ENCODE measurements at places on chromosomes 7 and 10.
A peak's percentile ranks its signal among the peaks of the same experiment; 100 is the strongest.

- peaks cover 3% of the 10 kb centered on the region for H3K27me3 ChIP-seq
- H3K4me3 ChIP-seq: no peak overlapping the region
- no peaks in the 10 kb centered on the region for H3K36me3 ChIP-seq
- H3K4me1 ChIP-seq: no peaks in the 10 kb centered on the region
Measured at GRCh38 chr7:50564171-50564570, 1.0 kb downstream of the DDC start.

DNA sequence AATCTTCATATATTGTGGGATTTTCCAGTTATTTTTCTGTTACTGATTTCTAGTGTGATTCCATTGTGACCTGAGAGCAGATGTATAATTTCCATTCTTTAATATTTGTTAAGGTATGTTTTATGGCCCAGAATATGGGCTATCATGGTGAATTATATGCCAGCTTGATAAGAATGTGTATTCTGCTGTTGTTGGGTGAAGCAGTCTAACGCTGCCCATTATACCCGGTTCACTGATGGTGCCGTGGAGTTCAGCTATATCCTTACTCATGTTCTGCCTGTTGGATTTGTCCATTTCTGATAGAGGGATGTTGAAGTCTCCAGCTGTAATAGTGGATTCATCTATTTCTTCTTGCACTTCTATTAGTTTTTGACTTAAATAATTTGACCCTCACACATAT lies 41.7 kb downstream of the DYNC2I1 start:
- H3K27me3 ChIP-seq: no peaks in the 10 kb centered on the region
- no peak overlapping the region for H3K4me3 ChIP-seq
- no peak overlapping the region for H3K27ac ChIP-seq
- no peaks in the 10 kb centered on the region for H3K4me1 ChIP-seq
- DNase-seq: no peak
- peaks cover 15% of the 10 kb centered on the region for H3K36me3 ChIP-seq

- H3K27ac ChIP-seq: peak overlapping the region; percentile 70
- peaks cover 16% of the 10 kb centered on the region for H3K4me1 ChIP-seq
- H3K27me3 ChIP-seq: no peaks in the 10 kb centered on the region
- peak; percentile 75 for DNase-seq
Measured at GRCh38 chr7:134885967-134886352, 100.3 kb upstream of the AGBL3 start.

- no peak for DNase-seq
- H3K4me1 ChIP-seq: no peaks in the 10 kb centered on the region
- H3K36me3 ChIP-seq: peaks cover 21% of the 10 kb centered on the region
- H3K4me3 ChIP-seq: no peak overlapping the region
Measured at GRCh38 chr10:73163096-73163495, 4.7 kb downstream of the ECD start.

GRCh38 chr7:33649476-33650441 lies 255.6 kb upstream of the BMPER start:
- H3K36me3 ChIP-seq: no peaks in the 10 kb centered on the region
- H3K27me3 ChIP-seq: no peaks in the 10 kb centered on the region
- no peak overlapping the region for H3K4me3 ChIP-seq
- H3K27ac ChIP-seq: no peak overlapping the region
- DNase-seq: no peak
- H3K4me1 ChIP-seq: peaks cover 4% of the 10 kb centered on the region

DNA sequence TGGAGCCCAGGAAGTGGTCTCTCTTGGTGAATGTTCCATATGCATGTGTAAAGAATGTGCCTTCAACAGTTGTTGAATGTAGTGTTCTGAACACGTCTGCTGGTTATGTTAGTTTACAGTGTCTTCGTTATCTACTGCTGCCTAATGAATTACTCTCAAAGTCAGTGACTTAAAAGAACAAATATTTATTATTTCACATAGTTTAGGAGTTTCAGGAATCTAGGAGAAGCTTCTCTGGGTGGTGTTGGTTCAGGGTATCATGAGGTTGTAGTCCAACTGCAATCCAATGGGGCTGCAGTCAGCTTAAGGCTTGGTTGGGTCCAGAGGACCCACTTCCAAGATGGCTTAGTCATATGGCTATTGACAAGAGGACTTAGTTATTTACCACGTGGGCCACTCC lies 36.6 kb upstream of the IGFBP3 start:
- no peak overlapping the region for H3K27ac ChIP-seq
- H3K36me3 ChIP-seq: no peaks in the 10 kb centered on the region
- no peak overlapping the region for H3K4me3 ChIP-seq
- no peaks in the 10 kb centered on the region for H3K4me1 ChIP-seq
- H3K27me3 ChIP-seq: no peaks in the 10 kb centered on the region
- no peak for DNase-seq

- H3K27me3 ChIP-seq: no peaks in the 10 kb centered on the region
- peak; percentile 58 for DNase-seq
- no peaks in the 10 kb centered on the region for H3K4me1 ChIP-seq
- no peak overlapping the region for H3K4me3 ChIP-seq
- no peak overlapping the region for H3K27ac ChIP-seq
Measured at GRCh38 chr7:81267508-81267907, 348.7 kb upstream of the SEMA3C start.

GRCh38 chr7:55545496-55545895 lies 26.8 kb downstream of the VOPP1 start:
- H3K4me1 ChIP-seq: peaks cover 8% of the 10 kb centered on the region
- no peak overlapping the region for H3K4me3 ChIP-seq
- no peak for DNase-seq
- no peaks in the 10 kb centered on the region for H3K27me3 ChIP-seq
- no peak overlapping the region for H3K27ac ChIP-seq
- no peaks in the 10 kb centered on the region for H3K36me3 ChIP-seq

DNA sequence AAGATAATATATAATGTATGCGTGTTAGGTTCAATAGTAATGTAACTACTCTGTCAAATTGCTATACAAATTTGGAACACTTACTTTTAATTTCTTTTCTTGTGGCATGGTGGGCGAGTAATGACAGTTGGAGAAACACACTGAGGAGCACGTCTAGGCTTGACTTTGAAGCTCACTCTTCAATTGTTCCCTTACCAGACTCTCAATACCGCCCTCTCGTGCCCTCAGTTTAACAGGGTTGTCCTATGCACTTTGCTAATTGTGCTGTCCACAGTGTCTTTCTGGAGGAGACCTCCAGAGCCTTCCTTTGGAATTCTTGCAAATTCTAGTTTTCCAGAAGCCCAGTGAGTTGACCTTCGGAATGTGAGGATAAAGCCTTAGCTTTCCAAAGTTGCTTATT lies 107.2 kb upstream of the RELN start:
- H3K36me3 ChIP-seq: no peaks in the 10 kb centered on the region
- H3K4me1 ChIP-seq: no peaks in the 10 kb centered on the region
- no peak overlapping the region for H3K27ac ChIP-seq
- H3K27me3 ChIP-seq: no peaks in the 10 kb centered on the region
- no peak for DNase-seq
- H3K4me3 ChIP-seq: no peak overlapping the region

DNA sequence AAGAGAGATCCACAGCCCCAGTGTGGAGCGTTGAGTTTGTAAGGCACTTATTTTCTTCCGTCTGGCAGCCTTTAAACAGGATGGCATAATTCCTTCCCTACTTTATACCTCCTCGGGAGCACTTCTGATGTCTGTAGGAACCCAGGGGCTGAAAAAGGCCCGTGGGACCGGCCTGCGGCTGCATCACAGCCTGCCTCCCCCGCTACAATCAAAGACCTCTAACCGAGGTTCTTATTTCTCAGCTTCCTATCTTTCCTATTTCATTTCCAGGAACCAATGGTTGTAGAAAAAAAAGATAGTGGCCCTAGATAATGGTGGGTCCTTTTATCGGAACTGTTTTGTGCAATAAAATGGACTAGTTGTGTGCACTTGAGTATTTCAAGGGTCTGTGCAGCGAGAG lies 4.1 kb upstream of the CTBP2 start:
- no peak for DNase-seq
- no peaks in the 10 kb centered on the region for H3K36me3 ChIP-seq
- no peak overlapping the region for H3K4me3 ChIP-seq
- H3K4me1 ChIP-seq: peaks cover 8% of the 10 kb centered on the region

- peak; percentile 1 for DNase-seq
- no peaks in the 10 kb centered on the region for H3K27me3 ChIP-seq
- no peak overlapping the region for H3K27ac ChIP-seq
Measured at GRCh38 chr7:125316466-125316865, 386.8 kb upstream of the POT1 start.

GRCh38 chr10:70096705-70097420 lies 35.8 kb downstream of the AIFM2 start:
- DNase-seq: no peak
- peaks cover 45% of the 10 kb centered on the region for H3K36me3 ChIP-seq
- H3K27ac ChIP-seq: peak overlapping the region; percentile 57
- H3K4me1 ChIP-seq: peaks cover 7% of the 10 kb centered on the region

DNA sequence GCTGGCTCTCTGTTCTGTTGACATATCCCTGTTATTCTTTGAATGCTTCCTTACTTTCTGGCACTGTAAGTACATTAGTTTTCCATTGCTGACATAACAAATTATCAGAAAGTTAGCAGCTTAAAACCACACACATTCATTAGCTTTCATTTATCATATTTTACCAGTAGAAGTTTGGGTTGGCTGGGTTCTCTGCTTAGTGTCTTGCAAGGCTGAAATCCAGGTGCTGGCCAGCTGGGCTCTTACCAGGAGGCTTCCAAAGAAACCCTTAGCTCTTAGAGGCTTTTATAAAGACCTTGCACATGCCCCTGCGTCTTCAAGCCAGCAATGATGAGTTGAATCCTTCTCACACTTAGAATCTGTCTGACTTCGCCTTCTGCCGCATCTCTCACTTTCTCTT lies 160.6 kb downstream of the MLLT10 start:
- no peaks in the 10 kb centered on the region for H3K27me3 ChIP-seq
- H3K27ac ChIP-seq: no peak overlapping the region
- peaks cover 4% of the 10 kb centered on the region for H3K36me3 ChIP-seq
- no peak overlapping the region for H3K4me3 ChIP-seq
- H3K4me1 ChIP-seq: no peaks in the 10 kb centered on the region

DNA sequence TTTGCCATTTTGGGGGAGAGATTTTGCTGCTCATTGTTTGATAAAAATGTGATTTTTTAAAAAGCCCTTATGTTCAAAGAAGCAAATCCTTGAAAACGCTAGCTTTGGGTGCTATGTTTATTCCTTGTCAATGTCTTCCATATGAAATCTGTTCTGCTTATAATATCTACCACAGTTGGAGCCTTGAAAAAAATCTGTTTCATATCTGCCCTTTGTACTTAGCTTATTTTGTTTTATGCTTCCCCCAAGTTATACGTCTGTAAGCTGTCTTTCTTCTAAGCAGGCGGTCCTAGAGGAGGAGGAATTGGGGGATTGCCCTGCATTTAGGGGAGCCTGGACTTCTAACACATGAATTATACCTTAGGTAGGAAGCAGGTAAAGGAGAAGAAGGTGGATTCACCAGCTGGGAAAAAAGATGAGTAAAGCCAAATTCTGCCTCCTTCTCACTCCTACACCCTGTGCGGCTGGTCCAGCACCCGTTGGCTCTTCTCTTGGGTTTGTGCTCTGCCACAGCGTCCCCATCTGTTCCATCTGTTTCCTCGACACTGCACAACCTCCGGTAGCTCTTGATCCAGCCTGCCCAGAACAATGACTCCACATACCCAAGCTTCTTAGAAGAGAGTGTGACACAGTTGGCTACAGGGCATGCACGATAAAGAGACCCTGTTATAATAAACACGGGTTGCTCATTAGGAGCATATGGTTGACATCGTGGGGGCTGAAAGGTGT lies 31.9 kb upstream of the NEUROD6 start:
- no peak overlapping the region for H3K27ac ChIP-seq
- no peaks in the 10 kb centered on the region for H3K4me1 ChIP-seq
- DNase-seq: no peak
- no peak overlapping the region for H3K4me3 ChIP-seq
- H3K27me3 ChIP-seq: peaks cover 6% of the 10 kb centered on the region
- no peaks in the 10 kb centered on the region for H3K36me3 ChIP-seq

- H3K27ac ChIP-seq: peak overlapping the region; percentile 81
- peak; percentile 89 for DNase-seq
- H3K4me1 ChIP-seq: peaks cover 8% of the 10 kb centered on the region
- no peaks in the 10 kb centered on the region for H3K27me3 ChIP-seq
Measured at GRCh38 chr10:89086801-89087521, 96.4 kb downstream of the FAS start.

GRCh38 chr7:32428546-32428945 lies 61.6 kb downstream of the LSM5 start:
- no peak for DNase-seq
- H3K36me3 ChIP-seq: no peaks in the 10 kb centered on the region
- no peak overlapping the region for H3K27ac ChIP-seq
- H3K27me3 ChIP-seq: peaks cover 23% of the 10 kb centered on the region
- H3K4me3 ChIP-seq: no peak overlapping the region
- no peaks in the 10 kb centered on the region for H3K4me1 ChIP-seq

DNA sequence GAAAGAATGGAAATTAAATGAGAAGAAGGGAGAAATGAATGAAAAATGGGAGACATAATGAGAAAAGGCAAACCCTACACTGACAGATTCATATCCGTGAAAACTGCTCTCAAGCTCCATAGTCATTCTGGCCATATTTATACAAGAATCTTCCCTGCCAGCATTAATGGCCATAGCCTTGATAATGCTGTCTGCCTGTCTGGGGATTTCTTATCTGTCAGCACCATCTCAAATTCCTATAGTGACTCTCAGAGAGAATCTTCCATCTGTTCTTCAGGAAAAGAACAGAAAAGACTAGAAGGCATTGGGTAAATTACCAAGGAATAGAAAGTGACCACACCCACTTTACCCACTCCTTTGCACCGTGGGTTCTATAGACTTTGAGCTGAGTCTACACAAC lies 295.9 kb downstream of the PLXNA4 start:
- H3K4me3 ChIP-seq: no peak overlapping the region
- H3K36me3 ChIP-seq: no peaks in the 10 kb centered on the region
- no peaks in the 10 kb centered on the region for H3K4me1 ChIP-seq
- no peak overlapping the region for H3K27ac ChIP-seq
- DNase-seq: no peak

- H3K4me3 ChIP-seq: peak overlapping the region; percentile 85
- H3K27ac ChIP-seq: no peak overlapping the region
- DNase-seq: no peak
- peaks cover 16% of the 10 kb centered on the region for H3K4me1 ChIP-seq
Measured at GRCh38 chr7:974172-974571, 1.2 kb downstream of the COX19 start.

- no peak overlapping the region for H3K27ac ChIP-seq
- H3K4me1 ChIP-seq: peaks cover 4% of the 10 kb centered on the region
Measured at GRCh38 chr10:28587970-28588290, 55.0 kb downstream of the WAC start.

GRCh38 chr7:140509789-140510188 lies 30.5 kb upstream of the MKRN1 start:
- peaks cover 20% of the 10 kb centered on the region for H3K4me1 ChIP-seq
- no peak overlapping the region for H3K4me3 ChIP-seq
- DNase-seq: no peak
- no peaks in the 10 kb centered on the region for H3K36me3 ChIP-seq

Measured in muscle of leg (tissue), 16 donors.